ENCODE measurements at places on chromosomes 6 and 20.

- DNase-seq, result no peak
These were observed 62.3 kb downstream of the ME1 start for GRCh38 chr6:83368577-83368976.

DNA sequence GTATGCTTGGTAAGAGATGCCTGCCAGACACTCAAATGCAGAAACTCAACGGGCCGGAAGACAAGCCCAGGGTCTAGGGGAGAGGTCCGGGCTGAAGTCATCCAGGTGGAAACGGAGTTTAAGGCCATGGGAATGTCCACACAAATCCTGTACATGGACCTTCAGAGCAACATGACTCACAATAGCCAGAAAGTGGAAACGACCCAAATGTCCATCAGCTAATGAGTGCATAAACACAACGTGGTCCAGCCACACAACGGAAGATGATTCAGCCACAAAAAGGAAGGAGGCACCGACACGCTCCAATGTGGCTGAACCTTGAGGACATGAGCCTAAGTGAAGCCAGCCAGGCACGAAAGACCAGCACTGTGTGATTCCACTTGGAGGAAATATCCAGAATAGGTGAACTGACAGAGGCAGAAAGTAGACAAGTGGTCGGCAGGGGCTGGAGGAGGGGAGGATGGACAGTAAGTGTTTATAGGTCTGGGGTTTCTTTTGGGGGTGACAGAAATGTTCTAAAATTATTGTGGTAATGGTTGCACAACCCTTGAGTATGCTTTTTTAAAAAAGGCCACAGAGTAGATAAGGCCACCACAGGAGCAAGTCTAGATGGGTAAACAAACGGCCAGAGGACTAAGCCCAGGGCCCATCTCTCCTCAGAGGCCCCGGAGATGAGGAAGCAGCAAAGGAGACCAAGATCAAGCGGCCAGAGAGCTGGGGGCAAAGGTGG, 105.6 kb downstream of the PREX1 start:
- DNase-seq, result no peak

DNA sequence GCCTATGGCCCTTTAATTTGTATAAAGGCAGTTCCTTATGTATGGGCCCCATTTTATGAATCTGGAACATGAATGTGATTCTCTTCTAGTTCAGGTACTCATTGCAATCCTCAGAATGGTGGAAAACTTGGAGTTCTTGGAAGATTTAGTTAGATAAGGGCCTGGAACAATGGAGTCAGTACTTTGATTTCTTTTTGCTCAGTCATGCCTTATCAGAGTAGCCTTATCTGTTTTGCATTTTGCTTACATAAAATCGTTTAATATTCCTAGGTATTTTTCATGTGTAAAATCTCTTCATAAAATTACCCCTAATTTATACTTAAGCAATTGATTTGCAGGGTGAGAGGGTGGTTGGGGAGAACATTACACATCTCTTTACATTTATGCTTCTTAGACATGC, 160.6 kb downstream of the JARID2 start:
- DNase-seq, result no peak

- DNase-seq, result no peak
These were observed 36.0 kb downstream of the REV3L start for GRCh38 chr6:111447051-111447450.

DNA sequence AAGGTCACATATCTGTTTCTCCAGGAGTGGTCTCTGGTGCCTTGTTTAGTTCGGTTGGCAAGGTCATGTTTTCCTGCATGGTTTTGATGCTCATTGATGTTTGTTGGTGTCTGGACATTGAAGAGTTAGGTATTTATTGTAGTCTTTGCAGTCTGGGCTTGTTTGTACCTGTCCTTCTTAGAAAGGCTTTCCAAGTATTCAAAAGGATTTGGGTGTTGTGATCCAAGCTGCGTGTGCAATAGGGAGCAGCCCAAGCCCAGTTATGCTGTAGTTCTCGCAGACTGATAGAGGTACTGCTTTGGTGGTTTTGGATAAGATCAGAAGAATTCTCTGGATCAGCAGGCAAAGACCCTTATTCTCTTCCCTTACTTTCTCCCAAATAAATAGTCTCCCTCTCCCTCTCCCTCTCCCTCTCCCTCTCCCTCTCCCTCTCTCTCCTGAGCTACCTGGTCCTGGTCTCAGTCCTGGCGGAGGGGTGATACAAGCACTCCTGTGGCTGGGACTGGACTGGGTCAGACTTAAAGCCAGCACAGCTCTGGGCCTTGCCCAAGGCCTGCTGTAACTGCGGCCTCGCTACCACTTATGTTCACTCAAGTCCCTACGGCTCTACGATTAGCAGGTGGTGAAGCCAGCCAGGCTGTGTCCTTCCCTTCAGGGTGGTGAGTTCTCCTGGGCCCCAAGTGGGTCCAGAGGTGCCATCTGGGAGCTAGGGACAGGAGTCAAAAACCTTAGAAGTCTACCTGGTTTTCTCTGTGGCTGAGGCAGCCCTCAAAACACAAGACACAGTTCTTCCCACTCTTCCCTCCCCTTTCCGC, 27.3 kb upstream of the GRM4 start:
- DNase-seq, result no peak

- DNase-seq, result no peak
These were observed 113.2 kb downstream of the FNDC1 start for GRCh38 chr6:159282421-159282820.

DNA sequence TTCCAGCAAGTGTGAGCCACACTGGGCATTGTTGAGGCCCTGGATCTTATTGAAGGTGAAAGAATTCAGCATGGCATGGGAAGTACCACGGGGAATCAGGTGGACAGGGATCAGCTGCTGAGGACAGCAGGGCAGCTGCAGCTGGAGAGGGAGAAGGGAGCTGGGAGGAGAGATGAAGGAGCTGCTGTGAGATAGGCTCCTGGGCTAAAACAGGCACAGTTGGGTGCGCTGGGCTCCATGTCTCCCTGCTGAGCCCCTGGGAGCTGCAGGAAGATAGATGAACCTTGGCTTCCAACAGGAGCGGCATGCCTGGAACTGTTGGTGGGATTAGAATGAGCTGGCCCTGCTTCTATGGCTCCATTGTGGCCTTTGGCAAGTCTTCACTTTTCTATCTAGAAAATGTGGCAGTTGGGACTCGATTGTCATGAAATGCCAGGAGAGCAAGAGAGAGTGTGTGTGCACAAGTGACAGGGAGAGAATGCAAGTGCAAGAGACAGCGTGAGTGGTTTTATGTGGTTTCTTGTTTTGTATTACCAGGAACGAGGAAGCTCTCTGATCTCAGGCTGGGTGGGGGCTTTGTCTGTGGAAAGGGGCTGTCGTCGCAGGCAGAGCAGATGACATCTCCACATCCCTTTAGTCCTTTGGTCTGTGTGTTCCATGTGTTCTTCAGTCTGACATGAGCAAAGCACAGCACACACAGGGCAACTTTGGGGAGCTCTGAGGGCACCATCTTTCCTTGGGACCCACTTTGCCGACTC, 20.4 kb downstream of the SNPH start:
- no peak for DNase-seq

DNA sequence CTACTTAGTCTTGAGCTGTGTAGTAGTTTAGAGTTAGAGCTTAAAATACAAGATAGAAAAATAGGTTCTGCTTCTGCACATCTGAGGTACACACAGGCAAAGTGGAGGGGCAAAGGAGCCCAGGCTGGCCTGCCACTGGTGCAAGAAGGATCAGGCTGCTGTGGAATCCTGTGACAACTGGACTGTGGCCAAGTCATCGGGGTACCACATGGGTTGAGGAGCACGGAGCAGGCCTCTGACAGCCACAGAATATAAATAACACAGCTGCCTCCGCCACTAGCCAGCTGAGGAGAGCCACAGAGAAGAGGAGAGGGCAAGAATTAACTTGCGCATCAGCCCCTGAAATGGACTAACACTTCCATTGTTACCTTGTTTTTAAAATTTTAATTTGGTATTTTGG, 206.0 kb upstream of the MARCKS start:
- DNase-seq, result no peak

DNA sequence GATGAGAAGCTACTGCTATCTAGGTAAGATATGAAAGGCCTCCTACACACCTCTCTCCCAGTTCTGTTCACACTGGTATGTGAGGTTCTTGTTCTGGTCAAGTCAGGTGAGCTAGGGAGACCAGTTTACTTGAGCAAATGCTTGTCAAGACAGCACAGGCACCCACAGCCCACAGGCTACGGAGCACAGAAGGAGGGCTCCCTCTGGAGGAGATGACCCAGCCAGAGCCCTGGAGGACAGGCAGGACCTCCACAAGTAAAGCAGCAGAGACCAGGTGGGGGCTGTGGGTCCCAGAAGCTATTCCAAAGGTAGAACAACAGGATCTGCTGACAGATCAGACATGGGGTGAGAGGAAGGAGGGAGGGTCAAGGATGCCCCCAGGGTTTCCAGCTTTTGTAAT, 13.2 kb downstream of the MMP24OS start:
- DNase-seq, result no peak

DNA sequence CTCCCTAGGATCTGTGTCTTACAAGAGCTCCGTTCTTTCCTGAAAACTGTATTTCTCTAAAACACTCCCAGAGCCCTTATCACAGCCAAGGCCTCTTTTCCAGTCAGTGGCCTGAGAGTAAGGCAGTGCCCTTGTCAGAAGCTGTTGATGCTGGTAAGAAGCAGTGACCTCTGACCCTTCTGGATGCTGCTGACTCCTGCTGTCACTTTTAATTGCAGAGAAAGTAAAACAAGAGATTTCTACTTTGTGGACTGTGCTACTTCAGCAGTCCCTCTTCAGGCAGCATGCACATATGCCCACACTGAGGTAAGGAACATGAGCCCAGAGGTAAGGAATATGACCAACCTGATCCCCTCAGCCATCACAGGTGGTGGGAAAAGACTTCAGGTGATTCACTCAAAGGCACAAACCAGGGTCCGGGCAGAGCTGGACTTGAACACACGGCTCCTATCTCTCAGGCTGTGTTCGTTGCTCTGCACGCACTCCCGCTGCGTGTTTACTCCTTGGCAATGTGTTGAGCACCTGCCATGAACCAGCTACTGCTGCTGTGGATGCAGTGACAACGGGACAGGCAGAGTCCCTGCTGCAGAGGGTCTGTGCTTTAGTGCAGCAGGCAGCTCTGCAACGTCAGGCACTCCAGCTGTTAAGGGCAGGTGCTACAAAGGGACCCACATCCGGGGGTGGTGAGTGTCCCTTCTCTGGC, 201.9 kb upstream of the CST7 start:
- no peak for DNase-seq

DNA sequence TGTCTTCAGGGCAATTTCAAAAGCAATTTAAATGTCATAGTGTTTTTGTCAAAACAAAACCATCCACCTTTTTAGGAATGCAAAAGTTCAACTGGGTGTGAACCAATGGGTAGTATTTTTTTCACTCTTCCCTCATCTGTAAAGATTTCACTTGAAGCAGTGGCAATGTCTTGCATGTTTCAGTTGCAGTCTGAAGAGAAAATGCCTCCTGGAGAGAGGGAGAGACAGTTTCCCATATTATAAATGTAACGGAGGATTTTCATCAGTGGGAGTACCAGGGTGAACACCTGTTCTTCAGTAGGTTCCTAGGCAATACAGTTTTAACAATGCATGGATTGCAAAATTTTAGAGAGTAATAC, 3.3 kb downstream of the FOXQ1 start:
- DNase-seq, result no peak

- DNase-seq, result no peak
These were observed 222.8 kb downstream of the LY86 start for GRCh38 chr6:6811128-6812009.

- no peak for DNase-seq
These were observed 23.3 kb upstream of the UST start for GRCh38 chr6:148723484-148723883.

GRCh38 chr6:32968093-32968866, at the start of gene BRD2:
TSS of gene BRD2 (plus strand) at chr6:32968594. CDS start at chr6:32972899, 4,305 bp downstream.
- DNase-seq, result peak; percentile 78

DNA sequence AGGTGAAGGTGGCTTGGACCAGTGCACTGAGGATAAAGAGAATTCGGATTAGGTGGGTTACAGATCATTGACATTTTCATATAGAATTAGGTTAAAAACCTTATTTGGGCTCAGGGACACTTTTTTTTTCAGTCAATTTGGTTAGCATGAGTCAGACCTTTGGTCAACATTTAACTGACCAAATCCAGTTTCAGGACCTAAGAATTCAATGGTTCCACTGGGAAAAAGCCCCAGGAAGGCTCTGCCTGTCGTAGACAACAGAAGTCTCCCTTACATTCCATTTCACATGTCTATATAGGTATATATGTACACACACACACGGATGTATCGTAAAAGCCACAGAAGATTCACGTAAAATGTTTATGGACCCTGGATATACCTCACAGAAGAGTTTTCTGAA, 184.2 kb upstream of the RREB1 start:
- DNase-seq, result no peak
